Hippocampal formation (tissue), 2 donors: ENCODE measurements at places on chromosomes 12 and 14.

DNA sequence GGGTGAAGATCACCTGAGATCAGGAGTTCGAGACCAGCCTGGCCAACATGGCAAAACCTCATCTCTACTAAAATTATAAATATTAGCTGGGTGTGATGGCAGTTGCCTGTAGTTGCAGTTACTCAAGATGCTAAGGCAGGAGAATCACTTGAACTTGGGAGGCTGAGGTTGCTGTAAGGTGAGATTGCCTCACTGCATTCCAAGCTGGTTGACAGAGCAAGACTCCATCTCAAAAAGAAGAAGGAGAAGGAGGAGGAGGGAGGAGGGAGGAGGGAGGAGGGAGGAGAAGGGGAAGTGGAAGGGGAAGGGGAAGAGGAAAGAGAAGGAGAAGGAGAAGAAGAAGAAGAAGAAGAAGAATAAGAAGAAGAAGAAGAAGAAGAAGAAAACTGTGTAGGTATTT lies 17.0 kb downstream of the RNASE10 start:
- DNase-seq, result no peak

GRCh38 chr12:123150744-123151456 lies at the start of gene PITPNM2:
Gene PITPNM2, minus strand, starts transcription at chr12:123151090. Its CDS starts 116,500 bp downstream, at chr12:123034590.
- DNase-seq, result no peak

GRCh38 chr14:77212097-77212870 lies 30.7 kb downstream of the TMEM63C start:
- no peak for DNase-seq

GRCh38 chr12:32497864-32498263 lies 98.5 kb downstream of the FGD4 start:
- DNase-seq, result no peak

GRCh38 chr12:2034633-2035430 lies 18.0 kb upstream of the CACNA1C start:
- peak; percentile 75 for DNase-seq

GRCh38 chr14:88522393-88522792 lies 32.4 kb downstream of the PTPN21 start:
- no peak for DNase-seq

GRCh38 chr12:26101763-26102162 lies 23.1 kb downstream of the BHLHE41 start:
- DNase-seq, result no peak

- DNase-seq, result no peak
These were observed 9.1 kb downstream of the GNG2 start for GRCh38 chr14:51869411-51870100.

GRCh38 chr12:95790033-95790916 lies at the start of gene NTN4:
Gene NTN4, minus strand, starts transcription at chr12:95790764. Its CDS starts 455 bp downstream, at chr12:95790309.
- DNase-seq, result no peak

GRCh38 chr12:48351022-48351708 lies 446 bp upstream of the ZNF641 start:
- peak; percentile 77 for DNase-seq
